NCI-H2081 treated with DMSO at 0.1 percent for 48 hours (cell line): ENCODE measurements at places on chromosomes 16 and 17.

GRCh38 chr16:73714976-73715375, 581.6 kb upstream of the PSMD7 start:
- DNase-seq: no peak

DNA sequence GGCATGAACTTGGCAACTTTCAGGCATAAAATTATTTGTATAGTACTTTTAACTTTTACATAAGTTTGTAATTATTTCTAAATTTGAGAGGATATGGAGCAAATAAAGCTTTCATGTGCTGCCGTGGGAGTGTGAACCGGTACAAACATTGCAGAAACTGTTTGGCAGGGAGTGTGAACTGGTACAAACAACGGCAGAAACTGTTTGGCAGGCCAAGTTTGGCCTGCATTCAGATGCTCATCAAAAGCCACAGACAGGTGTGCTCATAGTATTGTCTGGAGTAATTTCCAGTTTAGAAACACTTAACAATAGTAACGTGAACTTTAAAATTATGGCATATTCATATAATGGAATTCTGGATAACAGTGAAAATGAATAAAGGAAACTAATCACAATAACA, 73.8 kb upstream of the ATP2A3 start:
- DNase-seq: no peak

GRCh38 chr17:57138956-57139576, 54.0 kb downstream of the AKAP1 start:
- DNase-seq: no peak

GRCh38 chr17:65102788-65103187, 34.4 kb upstream of the RGS9 start:
- DNase-seq: no peak

- no peak for DNase-seq
Observed at GRCh38 chr17:76139801-76140660, 1.0 kb downstream of the FOXJ1 start.

- no peak for DNase-seq
Observed at GRCh38 chr16:73483934-73484711, 436.2 kb upstream of the ZFHX3 start.

GRCh38 chr17:76527430-76528111, 9.9 kb downstream of the CYGB start:
- no peak for DNase-seq

DNA sequence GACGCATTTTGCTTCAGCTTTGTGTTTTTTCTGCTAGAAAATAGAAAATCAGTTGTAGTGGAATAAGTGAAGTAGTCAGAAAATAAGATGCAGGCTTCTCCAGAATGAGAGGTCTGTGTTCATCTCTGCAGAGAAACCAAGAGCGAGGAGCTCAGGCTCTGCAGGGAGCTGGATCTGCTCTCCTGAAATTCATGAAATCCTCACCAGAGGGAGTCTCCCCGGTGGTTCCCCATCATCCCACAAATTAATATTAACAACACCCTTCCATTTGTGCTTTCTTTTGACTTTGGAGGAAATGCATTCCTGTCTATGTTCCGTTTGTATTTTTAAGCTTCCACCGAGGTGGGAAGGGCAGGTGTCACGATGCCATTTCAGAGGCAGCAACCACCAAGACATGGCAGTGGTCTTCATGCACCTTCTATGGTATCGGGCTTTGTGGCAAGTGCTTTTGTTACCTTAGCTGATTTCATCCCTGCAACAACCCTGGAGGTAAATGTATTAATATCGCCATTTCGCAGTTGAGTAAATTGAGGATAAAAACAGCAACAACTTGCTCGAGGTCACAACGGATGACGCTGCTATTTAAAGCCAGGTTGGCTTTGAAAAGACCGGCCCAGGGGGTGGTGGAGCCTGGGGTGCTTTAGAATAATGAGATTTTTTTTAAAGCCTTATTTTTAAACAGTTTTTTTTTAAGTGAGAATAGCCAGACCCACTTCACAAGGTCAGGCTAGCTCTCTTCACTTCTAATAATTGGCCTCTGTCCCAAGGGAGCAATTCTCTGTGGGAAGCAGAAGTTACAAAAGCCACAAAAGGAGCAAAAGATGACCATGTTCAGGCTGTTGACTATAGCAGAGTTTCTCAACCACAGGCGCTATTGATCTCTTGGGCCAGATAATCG, 367.6 kb upstream of the ERCC4 start:
- no peak for DNase-seq

DNA sequence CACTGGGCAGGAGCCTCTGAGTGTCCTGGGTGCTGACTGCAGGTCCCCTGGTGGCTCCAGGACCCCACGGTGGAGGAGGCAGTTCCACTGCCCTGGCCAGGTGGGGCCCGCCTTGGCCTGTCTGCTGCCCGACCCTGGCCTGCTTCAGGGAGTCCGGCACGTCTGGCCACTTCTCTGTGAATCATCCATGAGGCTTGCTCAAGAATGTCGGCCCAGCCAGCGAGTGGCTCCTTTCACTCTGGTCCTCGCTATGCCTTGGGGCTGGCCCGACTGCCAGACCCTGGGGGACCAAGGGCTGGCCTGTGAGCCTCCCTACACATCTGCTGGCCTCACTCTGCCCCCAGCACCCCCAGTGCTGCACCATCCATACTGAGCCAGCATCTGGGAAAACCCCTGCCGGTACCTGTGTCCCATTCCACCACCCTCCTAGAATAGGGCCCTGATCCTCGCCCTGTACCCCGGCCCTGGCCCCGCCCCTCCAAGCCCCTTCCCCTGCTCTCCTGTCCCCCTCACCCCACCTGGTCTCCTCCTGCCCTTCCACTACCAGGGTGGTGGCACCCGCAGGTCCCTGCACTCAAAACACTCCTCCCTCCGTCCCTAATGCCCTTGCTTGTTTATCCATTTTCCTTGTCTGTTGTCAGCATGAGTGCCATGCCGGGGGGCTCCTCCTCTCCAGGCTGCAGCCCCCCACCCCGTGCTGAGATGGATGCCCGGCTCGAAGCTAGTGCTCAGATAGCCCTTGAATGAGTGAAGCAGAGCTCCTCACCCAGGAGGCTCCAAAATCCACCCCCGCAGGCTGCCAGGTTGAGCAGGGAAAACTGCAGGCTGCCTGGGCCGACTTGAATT, 35.5 kb downstream of the ADCY7 start:
- no peak for DNase-seq

- DNase-seq: peak; percentile 32
Observed at GRCh38 chr17:40295488-40296436, 8.1 kb downstream of the CDC6 start.

DNA sequence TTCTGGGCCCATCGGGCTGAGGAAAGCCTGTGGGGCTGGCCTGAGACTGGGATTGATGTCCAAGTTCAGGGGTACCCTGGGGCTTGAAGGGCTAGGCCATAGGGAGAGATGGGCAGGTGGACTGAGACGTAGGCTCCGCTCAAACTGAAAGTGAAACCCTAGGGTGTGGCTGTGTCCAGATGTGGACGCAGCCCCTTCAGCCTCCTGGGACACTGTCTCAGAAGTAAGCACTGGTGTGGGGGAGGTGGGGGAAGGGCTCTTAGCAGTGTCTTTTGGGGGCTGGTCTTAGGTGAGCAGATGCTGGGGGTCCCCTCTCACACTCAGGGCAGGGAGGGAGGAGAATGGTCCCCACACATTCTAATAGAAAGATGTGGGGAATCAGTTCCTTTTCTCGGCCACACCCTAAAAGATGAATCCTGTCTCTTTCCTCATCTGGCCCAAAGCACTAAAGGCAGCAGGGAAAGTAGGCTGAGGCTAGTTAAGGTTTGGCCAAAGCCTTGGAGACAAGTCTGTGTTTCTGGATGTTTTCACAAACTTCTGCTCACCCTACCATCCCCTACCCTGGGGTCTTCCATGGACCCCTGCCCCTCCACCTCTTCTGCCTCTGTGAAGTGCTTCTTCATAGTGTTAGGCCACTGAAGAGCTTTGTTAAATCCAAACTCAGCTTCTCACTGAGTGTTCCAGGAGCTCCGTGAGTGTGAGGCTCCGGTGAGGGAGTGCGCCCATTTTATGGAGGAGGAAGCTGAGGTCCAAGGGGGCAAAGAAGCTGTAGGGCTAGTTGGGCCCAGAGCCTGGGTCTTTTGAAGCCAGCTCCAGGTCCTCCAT, 5.6 kb downstream of the FMNL1 start:
- no peak for DNase-seq

DNA sequence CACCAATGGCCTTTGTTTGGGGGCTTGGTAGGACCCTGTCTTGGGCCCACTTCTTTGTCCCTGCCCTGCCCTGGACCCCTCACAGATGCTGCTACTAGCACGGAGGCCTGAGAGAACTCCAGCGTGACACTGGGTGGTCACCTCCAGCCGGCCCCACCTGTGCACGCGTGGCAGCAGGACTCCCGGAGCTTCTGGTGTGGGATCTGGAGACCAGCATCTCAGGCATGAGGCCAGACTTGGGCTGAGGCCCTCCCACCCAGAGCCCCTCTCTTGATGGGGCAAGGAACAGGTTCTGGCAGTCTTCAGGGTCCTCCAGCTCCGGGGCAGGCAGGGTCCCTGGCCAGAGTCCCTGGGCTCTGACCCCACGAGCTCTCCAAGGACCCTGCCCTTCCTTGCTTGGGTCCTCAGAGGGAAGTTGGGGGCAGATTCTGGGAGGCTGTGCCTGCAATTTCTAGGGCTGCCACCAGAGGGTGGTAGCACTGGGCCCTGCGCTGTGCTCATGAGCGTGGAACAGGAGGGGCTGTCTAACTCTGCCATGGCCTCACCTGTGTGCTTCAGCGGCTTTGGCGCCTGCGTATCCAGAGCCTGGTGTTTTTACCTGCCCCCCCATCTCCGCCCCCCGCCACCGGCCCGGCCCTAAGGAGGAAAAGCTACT, 3.1 kb upstream of the BAIAP3 start:
- DNase-seq: no peak

GRCh38 chr17:78991017-78991738, 11.5 kb upstream of the LGALS3BP start:
- DNase-seq: no peak

DNA sequence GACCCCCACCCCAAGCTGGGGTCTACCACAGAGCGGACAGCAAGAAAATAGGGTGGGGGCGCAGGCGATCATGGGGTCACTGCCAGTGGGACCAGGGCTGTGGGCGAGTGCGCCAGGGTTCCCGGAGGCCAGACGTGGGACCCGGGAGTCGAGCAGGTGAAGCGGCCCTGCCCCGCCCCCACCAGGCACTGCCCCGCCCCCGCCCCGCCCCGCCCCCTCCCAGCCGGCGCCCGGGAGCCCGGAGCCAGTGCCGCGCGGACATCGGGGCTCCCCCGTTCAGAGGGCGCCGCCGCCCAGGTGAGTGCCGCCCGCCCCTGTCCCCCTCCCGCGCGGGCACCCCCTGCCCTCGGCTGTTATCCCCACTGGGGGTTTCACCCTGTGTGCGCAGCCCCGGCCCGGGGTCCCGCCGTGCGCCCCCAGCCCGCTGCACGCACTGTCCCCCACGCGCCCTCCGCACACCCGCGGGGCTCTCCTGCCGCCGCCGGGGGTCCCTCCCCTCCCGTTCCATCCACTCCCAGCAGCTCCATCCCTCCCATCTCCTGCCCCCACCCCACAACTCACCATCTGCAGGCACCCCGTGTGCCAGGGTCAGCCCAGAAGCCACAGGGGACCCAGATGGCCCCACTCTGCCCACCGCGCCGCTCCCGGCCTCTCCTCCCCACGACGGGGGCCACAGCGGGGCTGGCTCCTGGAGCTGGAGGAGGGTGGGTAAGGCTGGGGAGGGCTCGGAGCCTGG, at the start of gene SSTR5:
Gene SSTR5 (plus strand): TSS at position 222 of the 736 bp plus-strand sequence. CDS start 6,122 bp downstream, outside the sequence.
- DNase-seq: no peak

DNA sequence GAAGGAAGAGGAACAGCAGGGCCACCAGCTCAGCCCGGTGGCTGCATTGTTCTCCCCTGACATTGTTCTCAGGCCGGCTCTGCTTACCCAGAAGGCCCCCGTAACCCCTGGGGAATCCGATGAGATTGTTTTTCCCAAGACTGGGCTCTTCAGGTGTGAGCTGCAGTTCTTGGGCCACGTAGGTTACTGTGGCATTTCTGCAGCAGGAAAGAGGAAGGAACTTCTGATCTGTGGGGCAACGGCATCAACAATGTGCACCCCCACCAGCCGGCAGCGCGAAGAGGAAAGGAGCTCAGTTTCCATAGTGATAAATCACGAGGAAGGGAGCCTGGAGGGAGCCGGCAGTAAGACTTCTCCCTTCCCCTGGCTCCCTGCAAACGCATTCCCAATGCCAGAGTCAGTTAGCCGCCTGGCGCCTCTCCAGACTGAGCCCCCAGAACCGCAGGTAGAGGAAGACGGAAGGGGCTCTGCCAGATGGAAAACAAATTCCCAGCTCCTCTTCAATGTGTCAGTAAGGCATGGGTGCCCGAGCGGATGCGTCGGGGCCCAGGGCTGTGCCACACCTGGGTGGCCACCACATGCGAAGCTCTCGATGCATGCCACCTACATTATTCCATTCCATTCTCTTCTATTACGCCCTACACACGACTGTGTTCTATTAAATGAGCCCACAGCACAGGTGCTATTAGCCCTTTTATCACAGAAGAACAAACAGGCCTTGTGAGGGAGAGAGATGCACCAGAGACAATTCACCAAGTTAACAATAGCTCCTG, 21.5 kb upstream of the PECAM1 start:
- no peak for DNase-seq

DNA sequence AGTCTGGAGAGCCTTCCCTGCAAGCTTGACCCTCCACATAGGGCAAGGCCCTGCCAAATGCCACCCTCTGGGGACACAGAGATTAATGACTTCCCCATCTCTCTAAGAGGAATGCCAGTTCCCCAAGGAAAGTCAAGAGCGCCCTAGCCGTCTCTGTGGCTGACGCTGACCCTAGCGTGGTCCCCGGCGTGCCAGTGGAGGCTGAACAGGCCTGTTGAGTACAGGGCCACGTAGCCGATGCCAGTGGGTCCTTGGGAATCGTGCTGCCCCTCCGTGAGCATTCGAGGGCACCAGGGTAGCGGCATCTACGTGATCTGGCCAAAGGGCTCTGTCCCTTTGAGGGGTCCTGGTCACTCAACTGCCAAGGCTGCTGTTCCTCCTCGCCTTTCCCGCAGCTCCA, 17.2 kb downstream of the TMEM204 start:
- DNase-seq: no peak

- no peak for DNase-seq
Observed at GRCh38 chr16:69880640-69881133, 70.4 kb upstream of the CLEC18A start.

GRCh38 chr17:78174346-78174869, 6.0 kb downstream of the SYNGR2 start:
- no peak for DNase-seq

GRCh38 chr16:9791556-9791955, 390.7 kb downstream of the GRIN2A start:
- DNase-seq: no peak

DNA sequence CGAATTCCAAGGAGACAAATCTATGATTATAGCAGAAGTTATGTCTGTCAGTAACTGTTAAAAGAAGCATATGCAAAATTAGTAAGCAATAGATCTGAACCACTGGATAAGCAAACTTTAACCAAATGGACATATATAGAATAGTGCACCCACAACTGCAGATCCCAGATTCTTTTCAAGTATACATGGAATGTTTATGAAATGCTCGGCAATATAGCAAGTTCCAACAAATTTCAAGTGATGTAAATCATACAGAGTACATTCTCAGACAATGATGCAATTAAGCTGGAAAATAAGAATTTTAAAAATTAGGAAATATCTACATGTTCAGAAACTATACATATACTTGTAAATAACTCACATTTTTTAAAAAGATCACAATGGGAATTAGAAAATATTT, 8.4 kb upstream of the HELZ start:
- DNase-seq: no peak
